ENCODE measurements at places on chromosomes 3 and 15.

DNA sequence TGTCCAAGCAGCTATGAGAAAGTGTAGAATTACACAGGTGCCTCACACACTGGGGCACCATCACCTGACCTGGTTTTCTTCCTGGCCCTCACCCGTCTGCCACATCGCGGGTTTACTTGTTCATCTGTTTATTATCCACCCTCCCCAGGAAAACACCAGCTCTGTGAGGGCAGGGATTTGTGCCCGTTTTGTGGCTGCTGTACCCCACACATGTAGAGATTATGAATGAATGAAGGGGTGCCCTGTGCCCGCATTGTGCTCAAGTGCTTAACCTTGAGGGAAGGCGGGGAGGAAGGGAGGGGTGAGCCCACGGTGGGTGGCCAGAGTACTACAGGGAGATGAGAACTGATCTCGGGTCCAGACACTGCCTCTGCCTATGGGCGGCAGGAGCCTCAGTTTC is 108.4 kb downstream of the WNT7A start:
- DNase-seq: no peak

- no peak for DNase-seq
These were observed 42.3 kb upstream of the GLCE start for GRCh38 chr15:69118089-69118488.

- DNase-seq: no peak
These were observed 60.1 kb downstream of the ATP10A start for GRCh38 chr15:25803036-25803435.

DNA sequence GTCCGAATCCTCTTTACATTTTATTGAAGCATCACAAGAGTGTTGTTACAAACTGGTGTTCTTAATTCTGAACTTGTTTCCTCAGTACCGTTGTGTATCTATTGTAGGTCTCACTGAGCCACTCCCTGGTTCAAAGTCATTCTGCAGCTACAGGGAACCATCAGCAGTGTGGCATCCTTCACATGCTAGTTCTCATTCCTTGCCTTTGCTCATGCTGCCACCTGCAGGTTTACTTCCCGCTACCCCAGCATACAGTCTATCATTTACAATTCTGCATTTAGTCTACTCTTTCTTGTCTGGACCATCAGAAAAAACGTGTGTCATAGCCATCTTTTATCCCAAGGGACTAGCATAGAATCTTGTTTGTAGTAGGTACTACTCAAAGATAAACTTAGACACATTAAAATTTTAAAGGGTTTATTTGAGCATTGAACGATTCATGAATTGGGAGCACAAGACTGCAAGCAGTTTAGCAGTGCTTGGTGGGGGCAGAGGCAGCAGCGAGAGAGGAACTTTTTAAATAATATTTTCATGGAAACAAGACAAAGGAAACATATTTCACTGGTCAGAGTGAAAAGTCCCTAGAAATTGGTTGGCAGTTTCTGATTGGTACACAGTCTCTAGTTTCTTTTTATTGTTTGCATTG is 402.1 kb downstream of the CADM2 start:
- DNase-seq: peak; percentile 79

DNA sequence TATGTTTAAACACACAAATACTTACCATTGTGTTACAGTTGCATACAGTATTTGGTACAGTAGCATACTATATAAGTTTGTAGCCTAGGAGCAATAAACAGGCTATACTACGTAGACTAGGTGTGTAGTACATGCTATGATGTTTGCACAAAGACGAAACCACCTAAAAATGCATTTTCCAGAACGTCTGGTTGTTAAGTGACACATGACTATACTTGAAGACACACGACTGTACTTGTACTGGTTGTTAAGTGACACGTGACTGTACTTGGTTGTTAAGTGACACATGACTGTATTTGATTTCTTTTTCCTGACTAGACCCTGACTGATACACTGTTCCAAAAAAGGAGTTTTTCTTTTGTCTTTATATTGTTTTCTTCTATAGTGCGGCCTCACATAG is 34.1 kb downstream of the RAB8B start:
- no peak for DNase-seq

DNA sequence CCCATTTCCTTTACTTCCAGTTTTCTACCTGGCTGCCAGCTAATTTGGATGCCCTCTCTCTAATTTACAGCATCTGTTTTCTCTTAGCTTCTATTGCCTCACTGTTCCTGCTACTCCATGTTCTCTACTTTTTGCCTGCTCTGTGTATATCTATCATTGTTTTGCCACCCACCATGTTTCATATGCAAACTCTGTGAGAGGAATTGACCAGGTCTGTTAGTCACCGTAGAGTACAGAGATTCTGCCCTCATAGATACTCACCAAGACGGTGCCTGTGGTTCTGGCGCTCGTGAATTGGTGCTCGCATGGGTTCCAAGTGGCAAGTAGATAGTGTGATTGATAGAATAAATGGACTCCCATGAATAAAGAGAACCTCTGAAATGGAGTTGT is 288.8 kb downstream of the CNTN6 start:
- no peak for DNase-seq

DNA sequence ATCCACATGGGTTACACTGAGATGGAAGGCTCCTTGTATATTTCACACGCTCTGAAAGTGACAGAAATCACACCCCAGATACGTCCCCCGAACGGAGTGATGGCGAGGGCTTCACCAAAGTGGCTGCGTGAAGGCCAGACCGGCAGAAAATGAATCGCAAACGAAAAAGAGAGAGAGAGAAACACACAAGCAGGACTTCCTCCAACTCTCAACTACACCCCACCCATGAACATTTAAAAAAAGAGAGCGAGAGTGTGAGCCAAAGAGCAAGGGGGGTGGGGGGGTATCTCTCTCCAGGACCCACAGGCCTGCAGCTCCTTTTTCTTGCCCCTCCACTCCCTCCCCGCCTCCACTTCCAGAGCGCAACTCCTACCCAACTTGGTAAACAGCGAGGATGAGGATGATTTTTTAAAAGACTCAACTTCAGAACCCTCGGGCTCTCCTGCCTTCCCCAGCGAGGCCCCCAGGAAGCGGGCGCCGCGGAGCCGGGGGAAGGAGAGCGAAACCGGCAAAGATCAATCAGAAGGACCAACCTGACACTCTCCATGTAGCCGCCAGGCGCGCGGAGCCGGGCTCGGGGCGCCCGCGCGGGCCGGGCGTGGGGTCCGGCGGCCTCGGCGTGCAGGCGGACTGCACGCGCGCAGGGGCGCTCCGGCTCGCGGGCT is 519.1 kb downstream of the FOXP1 start:
- no peak for DNase-seq

DNA sequence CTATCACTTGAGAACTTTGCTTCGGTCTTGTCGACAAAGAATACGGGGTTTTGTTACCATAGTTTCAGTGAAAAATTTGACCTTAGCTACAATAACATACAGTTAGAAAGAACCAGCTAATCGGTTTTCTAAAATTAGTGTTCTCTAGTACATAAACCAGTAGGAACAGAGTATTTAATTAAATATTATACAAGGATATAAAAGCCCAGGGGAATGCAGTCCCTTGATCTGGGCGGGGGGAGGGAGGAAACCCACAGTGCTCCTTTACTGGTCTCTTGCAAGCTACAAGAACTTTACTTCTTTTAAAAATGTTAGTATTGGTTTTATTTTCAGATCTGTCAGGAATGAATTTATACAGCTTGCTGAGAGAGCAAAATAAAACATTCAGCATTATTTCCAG is 41.8 kb downstream of the ITPR1 start:
- DNase-seq: no peak

DNA sequence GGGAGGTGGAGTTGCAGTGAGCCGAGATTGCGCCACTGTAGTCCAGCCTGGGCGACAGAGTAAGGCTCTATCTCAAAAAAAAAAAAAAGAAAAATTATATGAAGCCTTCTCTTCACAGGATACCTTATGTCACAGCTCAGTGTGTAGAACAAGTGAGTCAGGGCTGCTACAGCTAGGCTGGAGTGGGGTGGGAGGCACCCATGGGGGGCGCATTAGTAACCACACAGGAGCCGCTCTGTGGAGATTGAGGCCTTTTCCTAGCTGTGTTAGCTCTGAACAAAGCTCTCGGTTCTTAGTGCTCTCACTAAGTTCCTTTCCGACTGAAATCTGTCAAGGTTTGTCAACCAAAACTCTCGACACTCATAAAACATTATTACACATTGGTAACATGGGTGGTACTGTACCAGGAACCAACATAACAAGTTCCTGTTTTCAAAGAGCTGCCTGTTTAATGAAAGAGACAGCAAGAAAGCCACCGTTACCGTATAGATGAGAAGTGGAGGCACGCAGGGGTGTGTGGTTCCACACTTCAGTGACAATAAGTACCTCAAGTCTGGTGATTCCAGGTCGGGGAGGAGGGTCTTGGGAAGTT is 4.5 kb downstream of the LRRC31 start:
- DNase-seq: no peak

DNA sequence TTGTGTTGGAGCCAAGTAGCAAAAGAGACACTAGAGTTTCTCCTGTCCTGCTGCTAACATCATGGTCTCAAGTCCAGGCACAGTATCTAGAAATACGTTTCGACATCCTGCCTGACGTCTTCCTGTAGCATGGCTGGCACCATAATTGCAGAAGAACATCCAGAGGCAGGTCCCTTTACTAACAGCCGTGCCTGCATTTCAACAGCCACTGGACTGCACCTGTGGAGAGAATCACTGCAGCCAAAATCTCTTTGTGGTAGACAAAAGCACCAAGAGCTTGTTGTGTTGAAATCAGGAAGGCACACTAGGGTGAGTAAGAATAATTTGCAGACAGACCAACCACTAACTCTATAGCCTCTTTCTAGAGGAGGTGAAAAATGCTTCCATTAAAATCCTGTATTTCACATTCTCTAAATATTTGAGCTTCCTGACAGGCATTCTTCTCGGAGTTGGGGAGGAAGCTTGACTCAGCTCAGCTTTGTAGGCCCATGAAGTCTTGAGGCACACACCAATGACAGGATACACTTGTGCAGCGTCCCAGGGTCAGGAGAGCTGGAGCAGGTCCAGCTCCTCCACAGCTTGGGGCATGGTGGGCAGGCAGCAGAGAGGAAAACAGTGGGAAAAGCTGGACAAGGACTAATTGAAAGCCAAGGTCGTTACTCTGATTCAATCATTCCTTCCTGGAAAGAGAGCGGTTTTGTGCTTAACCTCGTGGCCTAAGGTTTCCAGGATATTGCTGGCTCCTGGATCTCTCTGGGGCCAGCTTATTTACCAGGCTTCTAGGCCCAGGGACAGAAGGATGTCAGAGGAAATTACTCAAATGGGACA is 244.9 kb downstream of the FAM43A start:
- DNase-seq: no peak

GRCh38 chr3:58666683-58667082 is at the start of gene FAM3D:
FAM3D (minus strand) TSS chr3:58666774; CDS start chr3:58655563, 11,211 bp downstream.
- no peak for DNase-seq

GRCh38 chr3:66000506-66000905 is 38.2 kb downstream of the MAGI1 start:
- no peak for DNase-seq

DNA sequence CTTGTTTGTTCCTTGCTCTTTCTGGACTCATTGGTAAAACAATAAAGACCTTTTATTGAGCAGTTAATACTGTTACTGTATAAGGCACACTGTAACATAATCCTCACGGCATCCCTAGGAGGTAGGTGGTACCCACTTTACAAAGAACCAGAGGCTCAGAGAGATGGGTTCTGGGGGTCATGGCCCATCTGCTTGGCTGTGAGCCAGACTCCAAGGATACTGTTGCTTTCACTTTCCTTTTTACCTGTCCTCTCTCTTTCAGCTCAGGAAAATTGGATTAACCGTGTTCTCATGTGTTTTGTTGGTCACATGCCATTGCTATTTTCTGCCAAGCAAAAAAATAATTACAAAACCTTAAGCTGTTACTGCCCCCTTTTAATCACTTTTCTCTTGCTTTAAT is 34.8 kb upstream of the FILIP1L start:
- no peak for DNase-seq

DNA sequence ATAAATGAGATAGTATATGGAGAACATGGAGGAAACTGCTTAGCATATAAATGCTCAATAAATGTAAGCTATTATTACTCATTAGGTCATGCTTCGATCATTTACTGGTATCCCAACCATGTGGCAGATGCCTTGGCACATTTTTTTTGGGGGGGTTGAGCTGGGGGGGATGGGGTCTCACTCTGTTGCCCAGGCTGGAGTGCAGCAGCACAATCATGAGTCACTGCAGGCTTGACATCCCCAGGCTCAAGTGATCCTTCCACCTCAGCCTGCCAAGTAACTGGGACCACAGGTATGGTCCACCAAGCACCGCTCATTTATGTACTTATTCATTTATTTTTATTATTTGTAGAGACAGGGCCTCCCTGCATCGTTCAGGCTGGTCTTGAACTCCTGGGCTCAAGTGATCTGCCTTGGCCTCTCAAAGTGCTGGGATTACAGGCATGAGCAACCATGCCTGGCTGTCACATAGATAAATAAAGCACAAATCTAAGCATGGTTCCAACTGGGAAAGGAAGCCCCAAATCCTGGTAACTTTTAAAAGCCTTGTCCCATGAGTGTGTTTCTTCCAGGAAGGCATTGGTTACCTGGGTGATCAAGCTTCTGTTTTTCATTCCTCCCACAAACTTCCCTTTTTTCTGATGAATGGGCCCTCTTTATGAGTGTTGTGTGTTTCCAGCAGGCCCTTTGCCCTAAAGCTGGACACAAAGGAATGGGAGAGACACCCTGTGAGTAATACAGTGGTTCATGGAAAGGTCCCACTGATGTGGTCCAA is 147.4 kb upstream of the UMPS start:
- no peak for DNase-seq

DNA sequence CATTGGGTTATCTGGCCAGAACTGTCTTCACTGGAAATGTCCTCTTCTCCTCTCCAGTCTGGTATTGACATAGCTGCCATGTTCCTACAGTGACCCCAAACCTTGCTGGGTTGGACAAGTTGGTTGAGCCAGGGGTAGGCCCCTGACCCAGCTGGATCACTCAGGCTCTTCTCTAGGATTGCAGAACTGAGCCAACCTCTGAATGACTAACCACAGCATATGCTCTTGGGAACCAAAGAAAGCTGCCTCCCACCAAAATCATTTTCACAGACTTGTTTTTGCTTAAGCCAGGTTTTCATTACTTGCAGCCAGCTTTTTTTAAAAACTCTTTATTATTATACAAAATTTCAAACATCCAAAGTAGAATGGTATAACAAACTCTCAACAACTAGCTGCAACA is 41.4 kb downstream of the FSIP1 start:
- DNase-seq: no peak

DNA sequence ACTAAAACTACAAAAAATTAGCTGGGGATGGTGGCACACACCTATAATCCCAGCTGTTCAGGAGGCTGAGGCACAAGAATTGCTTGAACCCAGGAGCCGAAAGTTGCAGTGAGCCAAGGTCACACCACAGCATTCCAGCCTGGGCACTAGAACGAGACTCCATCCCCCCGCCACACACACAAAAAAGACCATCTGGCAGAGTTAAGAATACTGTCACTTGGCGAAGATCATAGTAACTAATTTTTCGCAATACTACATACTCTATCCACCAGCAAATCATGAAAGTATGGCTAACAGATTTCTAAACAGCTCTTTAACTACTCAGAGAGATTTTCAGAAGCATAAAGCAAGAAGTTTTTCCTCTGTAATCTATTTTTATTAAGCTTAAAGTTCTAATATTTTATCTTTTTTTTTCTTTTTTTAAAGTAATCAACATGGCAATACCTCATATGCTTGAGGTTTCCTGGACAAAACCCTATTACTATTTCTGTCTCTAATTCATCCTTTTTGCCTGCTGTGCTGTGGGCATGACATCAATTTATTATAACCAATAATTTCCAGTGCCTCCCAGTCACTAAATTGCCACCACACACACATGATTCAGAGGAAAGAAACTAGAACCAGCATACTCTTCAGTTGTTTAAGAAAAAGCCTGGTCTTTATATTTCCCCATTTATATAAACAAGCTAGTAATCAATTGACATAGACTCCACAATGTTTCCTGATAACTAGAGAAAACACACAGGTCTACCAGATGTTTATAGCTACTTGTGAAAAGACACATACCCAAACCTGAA is 46.9 kb downstream of the CHSY1 start:
- DNase-seq: no peak
